GM04503 (cell line): ENCODE measurements at places on chromosomes 3 and 15.
A peak's percentile ranks its signal among the peaks of the same experiment; 100 is the strongest.

GRCh38 chr3:180959691-180960090 lies 29.8 kb downstream of the DNAJC19 start:
- no peak for DNase-seq

- DNase-seq = no peak
Observed at GRCh38 chr15:67882487-67883233, 42.8 kb upstream of the RNU6-1 start.

GRCh38 chr3:157948605-157949383 lies 157.4 kb downstream of the SHOX2 start:
- no peak for DNase-seq

- no peak for DNase-seq
Observed at GRCh38 chr15:64985366-64986033, 4.2 kb downstream of the SPG21 start.

- DNase-seq = no peak
Observed at GRCh38 chr15:86743283-86743903, 663.7 kb downstream of the AGBL1 start.

DNA sequence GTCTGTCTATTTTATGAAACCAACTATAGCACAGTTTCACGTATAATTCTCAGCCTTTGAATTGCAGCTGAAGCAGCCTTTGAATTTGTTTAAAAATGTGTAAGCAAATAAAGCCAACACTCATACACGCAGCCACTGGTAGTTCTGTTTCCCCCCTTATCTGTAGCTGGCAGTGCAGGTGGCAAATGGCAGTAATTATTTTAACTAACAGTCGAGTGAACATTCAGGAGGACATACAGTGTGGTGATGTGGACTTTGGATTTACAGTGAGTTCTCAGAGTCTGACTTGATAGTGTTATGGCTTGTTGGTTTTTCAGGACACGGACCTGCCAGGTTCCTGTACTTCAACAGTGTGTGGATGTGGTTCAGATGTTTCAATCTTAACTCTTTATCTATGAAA lies 64.0 kb upstream of the SKOR1 start:
- no peak for DNase-seq

- DNase-seq = no peak
Observed at GRCh38 chr15:56371495-56372147, 6.4 kb downstream of the TEX9 start.

- DNase-seq = no peak
Observed at GRCh38 chr15:75452865-75453702, 1.6 kb upstream of the SIN3A start.

GRCh38 chr15:78536134-78536533 lies 4.1 kb upstream of the PSMA4 start:
- DNase-seq = no peak

GRCh38 chr3:10772271-10773161 lies 43.5 kb upstream of the SLC6A11 start:
- DNase-seq = no peak

- DNase-seq = no peak
Observed at GRCh38 chr15:66025015-66025452, 155.7 kb downstream of the RAB11A start.

- peak; percentile 25 for DNase-seq
Observed at GRCh38 chr3:193780810-193781478, 187.9 kb downstream of the OPA1 start.

GRCh38 chr3:142912402-142913172 lies 23.7 kb upstream of the PCOLCE2 start:
- no peak for DNase-seq

GRCh38 chr3:152703245-152703890 lies 131.6 kb upstream of the P2RY1 start:
- DNase-seq = no peak

DNA sequence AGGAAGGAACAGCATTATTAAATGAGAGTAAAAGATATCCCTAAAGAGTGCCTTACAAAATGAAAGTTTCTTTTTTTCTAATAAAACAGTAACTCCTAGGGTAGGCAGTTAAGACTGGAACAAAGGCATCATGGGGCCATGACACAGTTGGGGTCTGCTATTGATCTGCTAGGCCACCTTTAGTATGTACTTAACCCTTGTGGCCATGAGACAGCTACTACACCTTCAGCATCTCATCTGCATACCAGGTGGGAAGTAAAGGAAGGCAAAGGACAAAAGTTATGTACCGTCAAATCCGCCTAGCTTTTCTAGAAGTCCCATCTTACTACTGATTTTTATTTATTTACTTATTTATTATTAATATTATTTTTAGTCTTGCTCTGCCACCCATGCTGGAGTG lies 93.8 kb upstream of the FHIT start:
- DNase-seq = no peak

DNA sequence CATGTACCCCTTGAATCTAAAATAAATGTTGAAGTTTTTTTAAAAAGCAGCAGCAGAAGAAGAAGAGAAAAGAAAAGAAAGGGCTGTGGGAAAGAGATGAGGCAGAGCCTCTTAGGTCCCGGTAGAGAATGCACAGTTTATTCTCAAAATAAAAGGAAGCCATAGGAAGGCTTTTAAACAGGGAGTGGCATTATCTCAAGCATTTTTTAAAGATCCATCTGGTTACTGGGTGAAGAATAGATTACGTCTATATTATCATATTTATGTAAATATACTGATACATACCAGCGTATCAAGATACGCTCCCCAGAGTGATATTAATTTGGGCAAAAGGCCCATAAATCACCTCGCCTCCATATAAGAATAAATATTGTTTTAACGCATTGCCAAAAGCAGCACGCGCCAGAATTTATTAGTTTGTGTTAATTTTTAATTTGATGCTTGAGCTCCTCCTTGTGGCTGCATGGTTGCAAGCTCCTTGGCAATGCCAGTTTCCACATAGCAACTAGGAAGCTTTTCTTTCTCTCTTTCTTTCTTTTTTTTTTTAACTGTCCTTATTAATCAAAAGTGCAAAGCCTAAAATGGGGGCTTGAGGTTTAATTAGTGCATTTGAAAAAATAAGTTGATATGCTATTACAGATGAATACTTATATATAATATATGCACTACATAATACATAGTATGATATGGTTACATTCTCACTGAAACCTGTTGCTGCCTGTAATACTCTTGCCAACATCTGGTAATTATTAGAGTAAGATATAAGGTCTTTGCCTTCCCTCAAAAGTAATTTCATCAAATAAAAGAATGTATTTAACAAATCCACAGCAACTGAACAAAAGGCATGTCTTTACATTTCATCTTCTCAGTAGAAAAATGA lies 242.8 kb upstream of the UBE2E2 start:
- DNase-seq = no peak

DNA sequence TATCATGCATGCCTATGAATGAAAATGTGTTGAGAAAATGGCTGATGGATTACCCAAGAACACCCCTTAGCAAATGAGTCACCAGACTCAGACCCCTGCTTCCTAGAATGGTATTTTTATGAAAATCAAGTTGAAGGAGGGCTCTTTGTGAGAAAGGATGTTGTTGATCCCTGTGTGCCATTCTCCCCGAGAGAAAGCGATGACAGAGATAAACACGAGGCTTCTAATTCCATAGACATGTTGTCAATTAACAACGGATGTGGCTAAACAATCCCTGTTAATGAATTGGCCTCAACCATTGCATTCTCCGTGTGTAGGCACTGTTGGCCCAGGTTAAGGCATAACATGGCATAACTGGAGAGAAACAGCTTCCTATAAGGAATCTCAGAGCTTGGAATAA lies 5.8 kb upstream of the OXTR start:
- DNase-seq = no peak

DNA sequence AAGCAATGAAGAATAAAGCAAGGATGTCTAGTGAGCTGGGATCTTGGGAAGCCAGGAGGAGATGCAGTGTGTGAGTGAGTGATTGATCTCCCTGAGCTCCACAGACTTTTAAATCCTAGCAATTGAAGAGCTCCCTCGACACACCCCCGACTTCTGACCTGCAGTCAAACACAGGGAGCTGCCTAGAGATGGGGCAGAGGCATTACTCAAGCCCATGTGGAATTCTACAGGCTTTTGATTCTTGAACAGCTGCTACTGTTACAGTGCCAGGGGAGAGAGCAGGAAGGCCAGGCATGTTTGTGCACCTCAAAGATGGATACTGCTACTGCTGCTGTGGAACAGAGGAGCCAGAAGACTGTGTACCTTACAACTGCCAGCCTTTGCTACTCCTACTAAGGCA lies 1403.1 kb upstream of the ALCAM start:
- DNase-seq = no peak

- no peak for DNase-seq
Observed at GRCh38 chr3:94269763-94270162, 206.9 kb downstream of the NSUN3 start.
